Mesothelial cell of epicardium (in vitro differentiated cells): ENCODE measurements at places on chromosomes 6 and 20. TPM values are rescaled to one million over a fixed set of nuclear protein-coding genes. Genes with fewer than 3 reads are reported as not detected.

OR2B6 gene
- not detected in 3 replicates for total RNA-seq

SEMG1 gene
- total RNA-seq: not detected in 3 replicates

AP5S1 gene
- total RNA-seq: 13.8 to 14.5 TPM (median 14.0 TPM) in 3 replicates

DNA sequence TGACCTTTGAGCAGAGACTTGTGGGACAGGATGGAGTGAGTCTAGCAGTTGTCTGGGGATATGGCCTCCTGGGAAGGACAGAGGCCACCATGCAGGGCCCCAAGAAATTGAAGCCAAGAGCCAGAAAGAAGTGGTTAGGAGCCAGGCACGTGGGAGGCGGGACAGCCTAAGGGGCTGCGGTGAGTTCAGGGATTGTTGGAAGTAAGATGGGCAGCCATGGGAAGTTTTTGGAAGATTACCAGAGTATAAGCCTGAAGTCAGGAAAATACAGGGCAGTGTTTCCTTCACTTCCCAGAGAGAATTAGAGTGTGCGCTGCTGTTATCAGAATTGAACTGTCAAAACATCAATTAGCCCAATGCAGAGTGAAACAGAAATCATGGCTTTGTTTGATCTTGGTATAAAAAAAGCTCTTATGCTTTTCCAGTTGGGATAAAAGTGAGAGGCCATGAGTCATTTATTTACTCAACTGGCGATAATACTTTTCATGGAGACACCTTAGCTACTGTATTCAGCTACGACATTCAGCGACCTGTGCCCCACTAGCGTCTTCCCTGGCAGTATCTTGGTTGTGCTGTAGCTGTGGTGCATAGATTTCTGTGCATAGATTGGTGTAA lies 66.9 kb downstream of the PHACTR2 start:
- no peak for DNase-seq

- DNase-seq: no peak
Observed at GRCh38 chr6:107654764-107655163, 164.8 kb downstream of the SOBP start.

DNA sequence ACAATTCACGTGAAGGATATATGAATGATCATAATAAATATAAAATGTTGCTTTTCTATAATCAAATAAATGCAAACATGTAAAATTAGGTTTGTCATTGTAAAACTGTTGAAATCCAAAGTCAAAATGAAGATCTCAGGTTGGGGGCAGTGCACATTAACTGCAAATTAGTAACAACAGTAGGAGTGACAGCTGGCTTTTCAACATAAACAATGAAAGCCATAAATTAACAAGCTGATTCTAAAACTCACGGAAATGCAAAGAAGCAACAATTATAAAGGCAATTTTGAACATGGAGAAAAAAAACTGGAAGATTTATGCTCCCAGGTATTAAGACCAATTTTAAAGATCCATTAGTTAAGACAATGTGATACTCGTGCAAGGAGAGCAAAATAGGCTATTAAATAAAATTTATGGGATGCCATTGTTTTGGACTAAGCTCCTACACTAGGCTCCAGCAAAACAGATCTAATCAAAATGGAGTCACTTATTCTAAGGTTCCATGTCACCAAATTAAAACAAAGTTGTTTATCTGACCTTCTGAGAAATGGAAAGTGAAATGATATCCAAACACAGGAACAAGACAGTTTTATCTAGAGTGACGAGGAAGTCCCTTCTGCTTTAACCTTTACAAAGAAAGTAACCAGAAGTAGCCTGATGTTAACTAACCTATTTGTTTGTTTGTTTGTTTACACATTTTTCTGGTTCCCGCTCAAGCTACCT lies 770.8 kb downstream of the EPHA7 start:
- no peak for DNase-seq

DNA sequence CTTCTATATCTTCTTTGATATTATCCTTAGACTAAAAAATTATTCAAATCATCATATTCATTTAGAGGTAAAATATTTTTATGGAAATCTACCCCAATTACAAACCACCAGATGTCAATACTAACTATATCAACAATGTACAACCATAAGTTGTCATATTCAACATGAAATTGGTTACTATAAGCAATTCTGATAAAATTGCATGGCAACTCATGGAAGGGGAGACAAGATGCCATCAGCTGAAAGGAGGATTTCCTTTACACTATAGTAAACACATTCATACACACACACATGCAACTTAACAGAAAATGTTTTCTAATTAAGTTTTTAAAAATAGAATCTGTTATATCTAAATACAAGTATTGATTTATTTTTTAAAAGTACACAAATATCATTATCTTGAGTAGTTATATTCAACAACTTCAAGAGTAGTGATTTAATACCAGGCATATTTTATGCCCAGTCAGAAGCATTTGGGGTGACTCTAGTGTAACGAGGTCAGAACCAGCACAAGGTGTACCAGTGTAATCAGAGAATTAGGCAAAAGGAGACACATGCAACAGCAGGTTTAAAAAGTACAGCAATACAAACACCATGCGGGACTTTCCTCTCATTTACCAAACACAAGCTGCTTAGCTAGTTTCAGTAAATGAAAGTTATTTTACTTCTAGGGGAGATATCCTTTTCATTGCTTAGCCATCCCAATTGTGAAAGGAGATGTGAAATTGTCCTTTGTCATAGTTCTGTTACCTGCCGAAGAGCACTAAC lies 1.0 kb downstream of the FILIP1 start:
- DNase-seq: no peak

- DNase-seq: no peak
Observed at GRCh38 chr20:7984192-7984591, 35.4 kb downstream of the TMX4 start.

GRCh38 chr20:62010551-62011402 lies 54.9 kb downstream of the TAF4 start:
- DNase-seq: peak; percentile 70
